ENCODE measurements at places on chromosomes 2 and 18.
A peak's percentile ranks its signal among the peaks of the same experiment; 100 is the strongest.

- no peaks in the 10 kb centered on the region for H3K36me3 ChIP-seq
- no peak for DNase-seq
- H3K27ac ChIP-seq: no peak overlapping the region
- no peaks in the 10 kb centered on the region for H3K4me1 ChIP-seq
These were observed 194.3 kb upstream of the ERBB4 start for GRCh38 chr2:212732860-212733259.

- no peak overlapping the region for H3K4me3 ChIP-seq
- H3K4me1 ChIP-seq: no peaks in the 10 kb centered on the region
- DNase-seq: no peak
- no peaks in the 10 kb centered on the region for H3K27me3 ChIP-seq
- H3K27ac ChIP-seq: no peak overlapping the region
These were observed 26.3 kb upstream of the COBLL1 start for GRCh38 chr2:164867779-164868397.

GRCh38 chr2:183059561-183059960, 19.0 kb upstream of the DUSP19 start:
- H3K36me3 ChIP-seq: no peaks in the 10 kb centered on the region
- no peak for DNase-seq
- H3K27me3 ChIP-seq: peaks cover 3% of the 10 kb centered on the region
- H3K4me1 ChIP-seq: no peaks in the 10 kb centered on the region

DNA sequence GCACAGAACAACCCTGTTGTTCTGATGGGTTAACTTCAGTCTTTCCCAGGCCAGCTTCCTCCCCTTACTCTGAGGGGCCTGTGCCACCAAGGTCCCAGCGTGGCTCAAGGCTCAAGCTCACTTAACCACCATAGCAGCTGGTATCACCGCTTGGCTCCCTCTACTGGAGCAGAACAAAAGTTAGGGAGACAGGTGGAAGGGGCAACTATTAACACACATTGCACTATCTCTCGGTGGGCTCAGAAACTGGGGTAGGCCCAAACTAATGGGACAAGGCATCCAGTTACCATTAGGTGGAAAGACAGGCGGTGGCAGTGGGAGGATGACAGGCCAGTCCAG, 88.7 kb upstream of the ATL2 start:
- H3K27me3 ChIP-seq: peaks cover 3% of the 10 kb centered on the region
- no peak for DNase-seq
- H3K36me3 ChIP-seq: no peaks in the 10 kb centered on the region
- H3K27ac ChIP-seq: no peak overlapping the region

DNA sequence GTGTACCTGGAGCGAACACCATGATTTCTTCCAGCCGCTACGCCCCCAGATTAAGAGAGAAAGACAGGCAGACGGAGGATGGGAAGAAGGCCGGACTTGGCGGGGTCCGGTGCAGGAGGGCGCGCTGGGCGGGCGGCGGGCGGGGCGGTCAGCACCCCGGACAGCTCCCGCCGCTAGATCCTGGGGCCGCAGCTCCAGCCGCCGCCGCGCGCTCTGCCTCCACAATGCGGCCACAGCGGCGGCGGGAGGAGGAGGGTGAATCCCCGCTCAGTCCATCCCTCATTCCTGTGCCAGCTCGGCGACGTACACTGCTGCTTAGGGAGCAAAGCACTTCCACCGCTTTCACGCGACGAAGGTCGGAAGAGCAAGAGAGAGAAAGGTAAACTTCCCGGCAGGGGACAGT, at the start of gene AKAIN1:
TSS of gene AKAIN1 (minus strand) at position 226 of the 403 bp plus-strand sequence. CDS start at position 22, 204 bp downstream.
- H3K27me3 ChIP-seq: peaks cover 14% of the 10 kb centered on the region
- peak within 1 kb of the TSS; percentile 92 for H3K27ac ChIP-seq
- DNase-seq: peak; percentile 69
- H3K36me3 ChIP-seq: no peaks in the 10 kb centered on the region

DNA sequence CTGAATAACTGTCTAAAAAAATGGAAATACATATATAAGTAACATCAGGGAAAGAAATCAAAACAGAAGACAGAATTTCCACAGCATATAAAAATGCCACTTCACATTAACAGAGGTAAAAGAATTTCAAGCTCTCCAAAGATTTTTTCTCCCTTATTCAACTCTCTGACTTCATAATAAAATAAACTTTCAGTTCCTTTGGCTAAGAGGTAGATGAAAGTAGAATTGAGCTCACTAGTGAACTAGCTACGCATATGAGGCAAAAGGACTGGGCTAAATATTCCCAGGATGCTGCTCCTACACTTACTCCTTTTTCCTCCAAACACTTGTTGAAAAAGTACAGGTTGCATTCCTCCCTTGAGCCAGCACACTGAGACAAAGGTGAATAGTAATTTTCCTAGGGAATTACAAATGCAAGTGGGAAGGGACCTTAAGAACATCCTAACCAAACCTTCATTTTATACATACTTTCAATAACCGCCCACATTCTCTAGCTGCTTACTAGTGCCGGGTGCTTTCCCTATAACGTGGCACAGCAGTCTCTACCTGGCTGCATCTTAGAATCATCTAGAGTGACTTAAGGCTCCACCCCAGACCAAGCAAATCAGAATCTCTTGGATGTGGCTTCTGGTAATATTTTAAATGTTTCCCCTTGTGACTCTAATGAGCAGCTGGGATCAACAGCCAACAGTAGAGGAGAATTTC, 136.6 kb downstream of the MTCL1 start:
- H3K27me3 ChIP-seq: no peaks in the 10 kb centered on the region
- H3K36me3 ChIP-seq: no peaks in the 10 kb centered on the region
- H3K4me1 ChIP-seq: no peaks in the 10 kb centered on the region
- H3K4me3 ChIP-seq: no peak overlapping the region
- H3K27ac ChIP-seq: no peak overlapping the region

DNA sequence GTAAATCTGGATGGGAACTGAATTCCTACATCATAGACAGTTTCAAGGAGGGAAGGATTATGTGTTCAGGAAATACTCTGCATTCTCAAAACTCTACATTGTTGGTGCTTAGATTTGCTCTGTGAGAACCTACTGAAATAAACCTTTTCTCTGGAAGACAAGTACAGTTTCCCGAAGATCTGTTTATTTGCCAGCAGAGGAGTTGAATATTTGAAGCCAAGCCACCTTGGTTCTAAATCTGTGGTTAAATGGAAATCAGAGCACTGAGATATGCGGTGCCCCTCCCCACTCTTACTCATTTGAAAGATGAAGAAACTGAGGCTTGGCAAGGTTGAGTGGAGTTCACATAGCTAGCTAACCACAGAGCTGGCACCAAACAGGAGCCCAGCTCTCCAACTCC, 146.3 kb upstream of the CTAGE1 start:
- H3K36me3 ChIP-seq: no peaks in the 10 kb centered on the region
- no peaks in the 10 kb centered on the region for H3K27me3 ChIP-seq
- no peak overlapping the region for H3K4me3 ChIP-seq
- no peak for DNase-seq
- H3K27ac ChIP-seq: no peak overlapping the region
- H3K4me1 ChIP-seq: no peaks in the 10 kb centered on the region

DNA sequence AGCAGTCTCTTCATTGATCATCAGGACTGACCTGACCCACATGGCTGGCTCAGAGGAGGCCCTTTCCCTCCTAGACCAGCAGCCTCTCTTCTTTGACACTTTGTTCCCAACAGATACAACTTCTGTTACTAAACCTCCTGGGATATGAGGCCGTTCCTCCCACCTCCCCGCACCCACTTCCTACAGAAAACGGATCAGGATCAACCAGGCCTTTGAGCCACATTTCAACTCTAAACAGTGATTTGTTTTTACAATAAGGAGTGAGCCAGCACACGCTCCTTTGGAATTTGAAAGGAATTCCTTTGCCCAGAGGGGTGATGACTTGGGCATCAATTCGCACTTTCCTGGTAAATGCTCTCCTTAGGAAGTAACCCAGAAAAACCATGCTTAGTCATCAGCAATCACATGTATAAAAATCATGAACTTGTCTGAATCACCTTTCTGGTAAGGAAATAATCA, 180.4 kb downstream of the FAM124B start:
- peaks cover 4% of the 10 kb centered on the region for H3K27me3 ChIP-seq
- no peaks in the 10 kb centered on the region for H3K4me1 ChIP-seq
- no peaks in the 10 kb centered on the region for H3K36me3 ChIP-seq
- no peak overlapping the region for H3K27ac ChIP-seq

GRCh38 chr2:170330881-170331280, 152.9 kb downstream of the MYO3B start:
- H3K4me1 ChIP-seq: no peaks in the 10 kb centered on the region
- no peaks in the 10 kb centered on the region for H3K27me3 ChIP-seq
- H3K27ac ChIP-seq: no peak overlapping the region
- no peak overlapping the region for H3K4me3 ChIP-seq
- DNase-seq: no peak
